Suprapubic skin (tissue), 4 donors: ENCODE measurements at places on chromosomes 1 and 21. TPM values are rescaled to one million over a fixed set of nuclear protein-coding genes. Genes with fewer than 3 reads are reported as not detected.

DNA sequence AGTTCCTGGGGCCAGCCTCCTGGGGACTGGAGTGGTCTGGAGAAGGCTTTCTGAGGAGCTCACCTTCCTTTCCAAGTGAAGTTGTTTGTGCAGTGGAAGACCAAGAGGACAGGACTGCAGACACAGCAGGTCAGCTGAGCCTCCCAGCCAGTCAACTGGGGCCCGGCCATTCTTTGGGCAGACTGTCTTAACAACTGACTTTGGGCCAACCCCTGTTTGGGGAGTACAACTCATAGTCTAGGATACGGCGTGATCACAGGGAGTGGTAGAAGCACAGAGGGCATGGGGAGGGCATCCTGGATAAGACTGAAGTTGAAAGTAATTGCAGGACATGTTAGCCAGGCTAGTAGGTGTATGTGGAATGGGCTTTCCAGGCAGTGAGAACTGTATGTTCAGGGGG, 50.3 kb downstream of the PGM1 start:
- DNase-seq: no peak

GRCh38 chr1:118842452-118843201, 145.5 kb downstream of the TBX15 start:
- DNase-seq: no peak

DNA sequence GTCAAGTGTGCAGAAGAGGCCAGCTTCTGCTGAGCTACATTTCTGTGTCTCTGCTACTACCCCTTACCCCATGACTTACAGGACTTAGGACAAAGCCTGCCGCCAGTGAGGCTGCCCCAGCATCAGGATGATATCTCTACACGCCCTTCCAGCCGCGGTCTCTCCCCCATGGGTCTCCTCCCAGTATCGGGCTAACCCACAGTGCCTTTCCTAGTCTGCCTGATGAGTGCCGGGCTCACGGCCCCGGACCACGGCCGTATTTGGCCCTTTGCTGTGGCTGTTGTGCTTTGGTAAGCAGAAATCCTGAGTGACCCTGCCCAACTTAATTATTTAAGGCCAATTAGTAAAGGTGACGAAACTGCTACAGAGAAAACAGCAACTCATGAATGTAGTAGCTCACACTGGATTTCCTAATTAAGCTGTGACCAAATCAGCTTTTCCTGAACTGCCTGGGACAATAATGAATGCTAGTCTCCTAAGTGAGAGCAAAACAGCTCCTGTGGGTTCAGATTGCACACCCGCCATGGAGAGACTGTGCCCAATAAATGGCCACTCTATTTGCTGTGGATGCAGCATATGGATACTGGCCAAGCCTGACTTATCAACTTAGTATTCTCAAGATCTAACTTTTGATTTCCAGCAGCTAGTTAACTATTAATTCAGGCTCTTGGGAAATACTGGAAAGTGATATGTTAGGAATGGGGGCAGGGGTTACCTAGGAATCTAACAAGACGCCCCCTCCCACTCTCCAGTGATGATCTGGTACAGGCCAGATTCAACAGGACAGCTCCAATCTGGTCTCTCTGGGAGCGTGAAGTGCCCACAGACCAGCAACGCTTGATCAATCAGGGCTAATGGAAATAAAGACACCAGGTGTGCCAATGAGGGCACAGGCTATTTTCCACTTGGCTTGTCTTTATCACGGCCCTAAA, 123.3 kb upstream of the IFFO2 start:
- no peak for DNase-seq

The VANGL2 gene
- total RNA-seq: 39.7 TPM

The CLIC6 gene
- 4.7 TPM for total RNA-seq

The MAP1LC3C gene
- 12.0 TPM for total RNA-seq
